Posterior cingulate gyrus (tissue), 11 donors: ENCODE measurements at places on chromosomes 6 and 20.

GRCh38 chr6:166471797-166472260, 89.1 kb upstream of the MPC1 start:
- DNase-seq, result no peak

GRCh38 chr20:35398660-35399144, 13.1 kb downstream of the UQCC1 start:
- DNase-seq, result no peak

GRCh38 chr20:51532577-51533191, 9.8 kb downstream of the NFATC2 start:
- no peak for DNase-seq

GRCh38 chr6:139510040-139510790, 135.8 kb upstream of the CITED2 start:
- DNase-seq, result no peak

GRCh38 chr6:108348655-108349349, 53.9 kb downstream of the AFG1L start:
- no peak for DNase-seq
